ENCODE measurements at places on chromosomes 11 and 22.

GRCh38 chr11:63549411-63549810 lies 12.8 kb downstream of the PLAAT4 start:
- no peak for DNase-seq

DNA sequence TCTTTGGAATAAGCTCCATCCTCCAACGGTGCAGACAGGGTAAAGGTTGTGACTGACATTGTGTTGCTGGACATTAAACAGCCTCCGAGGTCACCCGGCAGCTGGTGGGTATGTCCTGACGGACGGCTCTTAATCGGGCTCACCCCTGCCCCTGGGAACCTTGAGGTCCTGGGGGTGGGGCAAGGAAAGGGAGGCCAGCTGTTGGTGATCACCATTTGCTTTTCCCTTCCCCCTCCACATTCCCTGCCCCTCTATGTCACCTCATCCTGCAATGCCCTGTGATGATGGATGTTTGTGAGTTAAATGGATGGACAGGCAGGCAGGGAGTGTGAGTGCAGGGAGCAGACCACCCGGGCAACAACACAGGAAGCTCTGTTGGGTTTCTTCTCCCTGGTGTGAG lies 26.3 kb downstream of the APLNR start:
- no peak for DNase-seq

- DNase-seq, result no peak
Observed at GRCh38 chr11:35077709-35078469, 61.1 kb upstream of the CD44 start.

- no peak for DNase-seq
Observed at GRCh38 chr11:22491555-22492225, 133.9 kb downstream of the FANCF start.

DNA sequence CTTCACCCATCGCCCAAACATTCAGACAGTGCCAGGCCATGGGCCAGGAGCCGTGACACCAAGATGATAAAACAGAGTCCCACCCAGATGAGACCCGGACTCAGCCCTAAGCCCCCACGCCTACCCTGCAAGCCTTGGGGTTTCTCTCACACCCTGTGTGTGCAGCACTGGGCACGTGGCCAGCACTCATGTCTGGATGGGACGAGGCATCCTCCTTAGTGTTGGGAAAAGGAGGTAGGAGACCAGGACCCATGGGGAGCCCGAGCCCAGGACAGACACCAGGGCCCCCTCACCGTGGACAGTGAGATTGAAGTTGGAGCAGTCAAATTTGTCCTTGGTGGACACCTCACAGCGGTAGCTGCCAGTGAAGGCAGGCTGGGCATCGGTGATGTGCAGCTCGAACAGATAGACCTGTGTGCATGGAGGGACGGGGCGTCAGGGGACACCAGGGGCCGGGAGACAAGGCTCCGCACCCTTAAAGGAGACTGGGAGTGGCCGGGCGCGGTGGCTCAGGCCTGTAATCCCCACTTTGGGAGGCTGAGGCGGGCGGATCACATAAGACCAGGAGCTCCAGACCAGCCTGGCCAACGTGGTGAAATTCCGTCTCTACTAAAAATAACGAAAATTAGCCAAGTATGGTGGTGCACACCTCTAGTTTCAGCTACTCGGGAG lies 4.2 kb downstream of the MYBPC3 start:
- no peak for DNase-seq

GRCh38 chr22:22935546-22936157 lies 48.0 kb downstream of the IGLL5 start:
- no peak for DNase-seq

GRCh38 chr11:73983741-73984538 lies 1.3 kb upstream of the UCP2 start:
- no peak for DNase-seq

- no peak for DNase-seq
Observed at GRCh38 chr11:69674267-69674885, 777 bp downstream of the LTO1 start.

DNA sequence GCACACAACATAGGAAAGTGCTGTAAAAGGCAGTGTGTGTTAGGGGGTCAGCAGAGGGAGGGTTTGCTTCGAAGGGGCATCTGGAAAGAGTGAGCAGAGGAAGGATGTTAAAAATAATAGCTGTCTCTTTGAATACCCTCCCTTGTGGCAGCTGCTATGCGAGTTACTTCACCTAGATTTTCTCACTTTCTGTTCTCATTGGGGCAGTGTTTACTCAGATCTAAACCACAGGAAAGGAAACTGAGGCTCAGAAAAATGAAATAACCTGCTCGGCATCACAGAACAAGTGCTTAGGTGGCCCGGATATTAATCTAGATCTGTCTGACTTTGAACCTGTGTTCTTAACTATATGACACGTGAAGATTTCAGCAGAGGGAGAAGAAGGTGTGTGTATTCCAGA lies 125.3 kb downstream of the C11orf91 start:
- no peak for DNase-seq

Measured in activated CD4-positive, alpha-beta T cell treated with anti-CD3 and anti-CD28 coated beads, Interleukin-2, amount 50 U/mL, for 24 hours (primary cell).